ENCODE measurements at places on chromosomes 7 and 10.
A peak's percentile ranks its signal among the peaks of the same experiment; 100 is the strongest.

- DNase-seq: no peak
Measured at GRCh38 chr7:104296266-104296665, 32.1 kb upstream of the LHFPL3 start.

GRCh38 chr10:99870123-99870730, 87.8 kb downstream of the ABCC2 start:
- DNase-seq: no peak

DNA sequence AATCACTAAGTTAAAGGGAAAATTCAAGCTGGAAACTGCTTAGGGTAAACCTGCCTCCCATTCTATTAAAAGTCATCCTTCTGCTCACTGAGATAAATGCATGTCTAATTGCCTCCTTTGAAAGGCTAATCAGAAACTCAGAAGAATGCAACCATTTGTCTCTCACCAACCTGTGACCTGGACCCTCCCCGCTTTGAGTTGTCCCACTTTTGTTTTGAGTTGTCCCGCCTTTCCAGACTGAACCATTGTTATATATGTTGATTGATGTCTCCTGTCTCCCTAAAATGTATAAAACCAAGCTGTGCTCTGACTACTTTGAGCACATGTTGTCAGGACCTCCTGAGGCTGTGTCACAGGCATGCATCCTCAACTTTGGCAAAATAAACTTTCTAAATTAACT, 378.4 kb downstream of the KIF20B start:
- DNase-seq: no peak

GRCh38 chr10:80203835-80204676, 1.3 kb downstream of the ANXA11 start:
- no peak for DNase-seq

- DNase-seq: no peak
Measured at GRCh38 chr10:97548828-97549455, 23.6 kb upstream of the ANKRD2 start.

GRCh38 chr10:128416231-128416630, 290.0 kb upstream of the MKI67 start:
- no peak for DNase-seq

DNA sequence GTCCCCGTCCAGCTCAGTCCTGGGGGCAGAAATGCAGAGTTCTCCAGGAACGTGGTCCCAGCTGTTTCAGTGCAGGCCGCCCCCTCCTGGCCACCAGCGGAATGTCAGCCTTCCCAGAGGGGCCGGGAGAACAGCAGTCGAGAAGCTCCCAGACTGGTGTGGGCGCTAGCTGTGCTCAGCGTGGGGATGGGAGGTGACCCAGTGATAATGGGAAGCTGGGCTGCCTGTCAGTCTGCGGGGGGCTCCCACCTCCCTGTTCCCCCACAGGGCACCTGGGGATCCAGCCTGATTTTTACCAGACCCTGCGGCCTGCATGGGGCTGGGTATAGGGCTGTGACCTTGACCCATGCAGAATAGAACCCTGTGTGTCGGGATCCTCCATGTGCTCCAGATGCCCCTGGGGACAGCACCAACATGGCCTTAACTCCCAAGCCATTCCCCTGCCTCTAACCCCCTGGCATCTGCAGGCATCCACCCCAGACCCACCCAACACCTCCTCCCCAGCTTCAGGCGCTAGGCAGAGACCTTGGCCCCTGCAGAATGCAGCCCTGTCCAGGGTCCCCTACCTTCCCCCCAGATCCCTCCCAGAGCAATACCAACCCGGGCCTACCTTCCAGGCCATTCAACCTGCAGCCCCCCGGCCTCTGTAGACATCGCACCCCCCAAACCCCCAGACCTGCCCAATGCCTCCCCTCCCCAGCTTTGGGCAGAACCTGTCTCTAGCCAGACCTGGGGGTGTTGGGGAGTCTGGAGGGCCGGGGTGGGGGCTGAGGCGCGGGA, 880 bp upstream of the ELN start:
- DNase-seq: peak; percentile 36

DNA sequence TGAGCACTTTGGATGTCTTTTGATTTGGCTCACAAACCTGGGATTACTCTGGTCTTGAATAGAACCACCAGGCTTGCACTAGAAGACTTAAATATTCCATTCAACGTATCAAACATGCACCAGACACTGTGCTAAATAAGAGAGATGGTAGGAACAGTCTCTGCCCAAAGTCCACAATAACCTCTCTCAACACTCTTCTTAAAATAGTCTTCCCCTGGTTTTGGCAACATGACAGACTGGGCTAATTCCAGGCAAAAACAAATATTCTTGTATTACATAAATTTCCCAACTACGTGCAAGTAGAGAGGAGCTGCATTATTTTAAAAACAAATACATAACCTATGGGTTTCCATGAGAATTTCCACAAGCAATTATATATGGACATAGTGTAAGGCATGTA, 64.8 kb upstream of the PAPSS2 start:
- no peak for DNase-seq

DNA sequence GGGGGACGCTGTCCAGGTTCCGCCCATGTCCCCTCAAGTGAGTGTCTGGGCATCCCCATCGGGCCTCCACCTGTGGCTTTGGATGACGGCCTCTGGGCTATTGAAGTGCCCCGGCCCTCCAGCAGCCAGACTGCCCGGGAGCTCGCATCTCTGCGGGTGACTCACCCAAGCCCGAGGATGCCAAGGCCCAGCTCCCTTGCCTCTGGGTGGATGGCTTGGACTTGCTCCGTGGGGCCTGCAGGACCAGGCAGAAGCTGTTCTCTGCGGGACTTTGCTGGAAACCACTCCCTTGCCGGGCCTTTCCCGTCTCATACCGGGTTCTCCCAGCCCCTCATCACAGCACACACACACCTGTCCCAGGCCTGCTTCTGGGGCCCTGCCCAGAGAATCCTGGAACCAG, 22.4 kb downstream of the DPYSL4 start:
- DNase-seq: no peak

DNA sequence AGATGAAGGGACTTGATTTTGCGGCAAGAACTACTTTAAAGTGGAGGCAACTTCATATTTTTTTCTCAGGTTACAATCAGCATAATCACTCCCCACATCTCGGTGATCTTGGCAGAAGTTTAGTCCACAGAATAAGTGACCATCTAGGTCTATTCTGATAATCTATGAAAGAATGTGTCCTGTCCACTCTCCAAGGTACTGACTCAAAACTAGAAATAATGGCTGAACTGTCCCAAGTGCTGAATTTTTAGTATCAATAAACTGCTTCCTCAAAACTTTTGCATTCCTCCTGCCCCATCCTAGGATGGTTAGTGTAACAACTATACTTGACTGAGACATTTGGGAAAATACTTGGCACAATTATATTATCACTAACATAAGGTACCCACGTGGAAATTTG, 10.9 kb upstream of the CHRM2 start:
- no peak for DNase-seq

DNA sequence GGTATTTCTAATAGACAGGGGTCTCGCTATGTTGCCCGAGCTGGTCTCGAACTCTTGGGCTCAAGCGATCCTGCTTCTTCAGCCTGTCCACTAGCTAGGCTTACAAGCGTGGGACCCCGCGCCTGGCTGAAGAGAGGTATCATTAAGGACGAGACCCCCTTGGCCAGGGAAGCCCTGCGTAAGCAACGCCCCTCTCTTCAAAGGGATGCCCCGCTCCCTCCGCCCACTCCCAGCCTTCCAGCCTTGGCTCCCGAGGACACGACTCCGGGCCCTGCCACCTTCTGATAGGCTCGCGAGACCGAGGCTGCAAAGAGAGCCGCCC, 220 bp upstream of the ZKSCAN5 start:
- DNase-seq: no peak

GRCh38 chr7:83658126-83658525, 9.2 kb upstream of the SEMA3E start:
- DNase-seq: no peak

- no peak for DNase-seq
Measured at GRCh38 chr10:121654021-121654545, 55.8 kb upstream of the FGFR2 start.

DNA sequence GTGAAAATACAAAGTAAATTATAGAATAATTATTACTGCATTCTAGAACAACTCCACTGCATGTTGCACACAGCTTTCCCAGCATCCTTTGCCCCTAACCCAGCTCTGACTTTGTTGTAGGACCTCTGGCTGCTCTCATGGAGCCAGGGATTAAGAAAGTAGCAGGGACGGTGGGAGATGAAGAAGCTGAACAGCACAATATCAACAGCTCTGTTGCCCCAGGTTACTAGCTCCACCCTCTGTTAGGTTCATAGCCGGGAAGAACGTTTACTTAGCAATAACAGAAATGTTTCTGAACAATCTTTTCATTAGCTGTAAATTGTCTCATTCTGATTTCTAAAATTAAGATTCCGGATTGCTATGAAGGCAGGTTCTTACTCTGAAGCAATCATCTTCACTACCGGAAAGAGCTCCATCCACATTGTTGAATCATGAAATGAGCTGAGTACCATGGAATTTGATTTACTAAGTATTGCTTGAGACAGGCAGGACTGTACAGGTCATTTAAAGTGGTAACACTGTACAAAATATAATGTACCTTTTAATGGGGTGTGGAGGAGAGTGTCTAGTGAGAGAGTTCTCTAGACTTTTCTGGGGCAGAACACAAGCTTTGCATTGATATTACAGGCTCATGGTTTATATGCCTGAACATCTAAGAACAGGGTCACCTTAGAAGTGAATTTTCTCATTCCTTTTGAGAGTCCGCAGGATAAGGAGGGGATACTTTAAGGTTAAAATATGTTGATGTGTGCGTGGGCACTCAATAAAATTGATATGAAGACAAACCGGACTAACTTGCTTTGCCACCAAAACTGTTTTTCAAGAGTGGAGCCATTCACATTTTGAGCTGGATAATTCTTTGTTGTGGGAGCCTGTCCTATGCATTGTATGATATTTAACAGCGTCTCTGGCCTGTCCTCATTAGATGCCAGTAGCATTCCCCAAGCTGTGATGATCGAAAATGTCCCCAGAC, 20.8 kb upstream of the RAB18 start:
- DNase-seq: no peak

- DNase-seq: no peak
Measured at GRCh38 chr10:26438534-26439341, 597 bp downstream of the APBB1IP start.

- DNase-seq: no peak
Measured at GRCh38 chr7:105136221-105136620, 122.2 kb downstream of the KMT2E start.

GRCh38 chr10:28774051-28774995, 97.0 kb downstream of the BAMBI start:
- no peak for DNase-seq

DNA sequence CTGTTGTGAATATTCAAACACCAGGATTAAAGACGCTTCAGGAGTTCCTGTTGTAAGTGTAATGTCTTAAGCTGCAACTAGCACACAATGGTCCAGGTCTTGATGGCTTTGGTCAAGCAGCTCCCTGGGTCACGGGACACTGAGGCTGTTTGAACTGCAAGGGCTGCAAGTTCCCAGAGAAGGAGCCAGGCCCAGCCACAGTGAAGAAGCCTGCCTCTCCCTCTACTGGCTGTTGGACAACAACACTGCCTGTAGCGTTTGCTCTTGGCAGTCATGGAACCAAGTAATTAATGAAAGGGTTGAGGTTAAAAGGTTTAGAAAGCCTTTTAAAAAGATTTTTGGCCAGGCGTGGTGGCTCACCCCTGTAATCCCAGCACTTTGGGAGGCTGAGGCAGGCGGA, 31.9 kb upstream of the GUSB start:
- peak; percentile 7 for DNase-seq

- DNase-seq: no peak
Measured at GRCh38 chr10:12980713-12981306, 20.7 kb downstream of the CCDC3 start.

GRCh38 chr7:7054252-7054830, 128.0 kb upstream of the C1GALT1 start:
- no peak for DNase-seq

DNA sequence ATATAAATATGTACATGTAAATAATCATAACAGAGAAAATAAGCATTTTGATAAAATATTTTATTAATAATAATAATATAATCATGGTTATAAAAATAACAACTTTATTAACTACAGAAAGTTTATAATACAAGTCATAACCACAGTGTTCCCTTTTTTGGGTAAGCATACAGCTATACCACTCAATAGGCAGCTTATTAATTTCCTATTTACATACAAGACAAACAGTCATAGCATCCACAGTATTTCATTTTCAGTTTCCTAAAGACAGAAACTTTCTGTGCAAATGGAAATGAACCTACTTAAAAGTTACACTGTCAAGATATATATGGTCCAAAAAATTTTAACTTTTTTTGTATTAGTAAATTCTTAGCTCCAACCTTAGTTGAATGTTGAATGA, 70.9 kb downstream of the HGF start:
- no peak for DNase-seq

GRCh38 chr10:58220769-58221451, 46.8 kb downstream of the IPMK start:
- DNase-seq: peak; percentile 57

- no peak for DNase-seq
Measured at GRCh38 chr10:79038841-79039201, 29.9 kb upstream of the ZMIZ1 start.

DNA sequence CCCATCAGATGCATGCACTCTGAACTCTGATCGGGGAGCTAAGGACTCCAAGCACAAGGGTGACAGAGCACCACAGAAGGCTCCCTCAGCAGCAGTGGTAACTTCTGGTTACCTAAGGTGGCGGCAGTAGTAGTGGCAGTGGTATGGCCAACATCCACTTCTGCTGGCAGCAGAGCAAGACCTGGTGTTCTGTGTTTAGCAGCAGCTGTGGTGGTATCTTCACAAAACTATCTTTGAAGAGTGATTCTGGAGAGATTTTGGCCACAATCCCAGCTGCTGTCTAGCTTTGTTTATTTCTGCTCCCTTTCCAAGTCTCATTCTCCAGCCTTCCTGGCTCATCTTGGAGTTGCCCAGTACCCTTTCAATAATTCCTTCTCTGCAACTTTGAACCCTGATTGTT, 102.4 kb upstream of the LRGUK start:
- no peak for DNase-seq

- DNase-seq: no peak
Measured at GRCh38 chr10:44330431-44330830, 54.5 kb downstream of the CXCL12 start.

- DNase-seq: no peak
Measured at GRCh38 chr10:68165643-68166042, 56.4 kb downstream of the MYPN start.

DNA sequence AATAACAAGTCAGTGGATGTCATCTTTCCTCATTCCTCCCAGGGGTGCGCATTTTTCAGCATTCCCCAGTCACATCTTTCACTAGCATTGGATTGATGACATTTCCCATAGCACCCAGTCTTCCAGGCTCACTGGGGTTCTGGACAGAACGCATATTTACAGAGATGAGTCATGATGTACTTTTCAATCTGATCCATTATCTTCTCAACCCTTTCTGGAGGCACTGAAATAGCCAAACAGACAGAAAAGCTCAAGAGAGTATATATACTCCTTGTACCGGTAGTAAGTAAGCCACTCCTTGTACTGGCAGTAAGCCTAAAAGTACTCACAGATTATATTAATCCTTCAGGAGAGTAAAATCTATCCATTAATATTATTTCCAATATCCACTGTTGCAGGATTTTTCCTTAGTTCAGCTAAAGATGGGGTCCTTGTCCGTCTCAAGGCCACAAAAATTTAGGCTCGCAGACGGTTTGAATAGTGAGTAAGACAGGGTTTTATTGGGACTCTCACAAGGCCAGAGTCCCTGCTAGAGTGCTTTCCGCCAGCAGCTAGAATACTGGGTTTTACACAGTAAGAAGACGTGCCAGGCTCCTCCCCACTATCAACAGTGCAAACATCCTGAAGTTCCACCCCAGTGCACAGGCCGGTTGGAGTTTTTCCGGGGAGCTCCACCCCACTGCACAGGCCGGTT, 60.8 kb downstream of the MDH2 start:
- DNase-seq: no peak

Data from fibroblast of skin of left quadriceps (primary cell).